ENCODE measurements at places on chromosomes 11 and 22.

DNA sequence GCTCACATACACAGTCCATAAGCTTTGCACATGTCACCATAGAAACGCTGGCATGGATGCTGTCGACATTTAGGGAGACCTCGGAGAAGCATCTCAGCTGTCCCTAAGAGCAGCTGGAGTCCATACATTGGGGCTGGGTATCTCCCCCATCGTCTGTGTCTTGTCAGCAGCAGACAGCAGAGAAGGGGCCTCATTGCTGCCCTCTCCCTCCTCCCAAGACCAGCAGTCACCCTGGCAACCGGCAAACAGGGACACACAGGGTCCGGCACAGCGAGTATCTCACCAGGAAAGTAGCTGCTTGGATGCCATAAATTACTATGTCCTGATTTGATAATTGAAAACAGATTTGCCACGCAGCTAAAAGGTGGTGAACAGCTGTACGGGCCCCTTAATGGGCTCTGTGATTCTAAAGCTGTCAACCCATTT lies 84.4 kb downstream of the CD44 start:
- DNase-seq, result no peak

- no peak for DNase-seq
Observed at GRCh38 chr11:119496469-119496868, 73.5 kb upstream of the THY1 start.

- no peak for DNase-seq
Observed at GRCh38 chr11:70348191-70348590, 50.1 kb upstream of the CTTN start.

- DNase-seq, result peak; percentile 73
Observed at GRCh38 chr11:60363542-60364470, 14.5 kb upstream of the MS4A7 start.

DNA sequence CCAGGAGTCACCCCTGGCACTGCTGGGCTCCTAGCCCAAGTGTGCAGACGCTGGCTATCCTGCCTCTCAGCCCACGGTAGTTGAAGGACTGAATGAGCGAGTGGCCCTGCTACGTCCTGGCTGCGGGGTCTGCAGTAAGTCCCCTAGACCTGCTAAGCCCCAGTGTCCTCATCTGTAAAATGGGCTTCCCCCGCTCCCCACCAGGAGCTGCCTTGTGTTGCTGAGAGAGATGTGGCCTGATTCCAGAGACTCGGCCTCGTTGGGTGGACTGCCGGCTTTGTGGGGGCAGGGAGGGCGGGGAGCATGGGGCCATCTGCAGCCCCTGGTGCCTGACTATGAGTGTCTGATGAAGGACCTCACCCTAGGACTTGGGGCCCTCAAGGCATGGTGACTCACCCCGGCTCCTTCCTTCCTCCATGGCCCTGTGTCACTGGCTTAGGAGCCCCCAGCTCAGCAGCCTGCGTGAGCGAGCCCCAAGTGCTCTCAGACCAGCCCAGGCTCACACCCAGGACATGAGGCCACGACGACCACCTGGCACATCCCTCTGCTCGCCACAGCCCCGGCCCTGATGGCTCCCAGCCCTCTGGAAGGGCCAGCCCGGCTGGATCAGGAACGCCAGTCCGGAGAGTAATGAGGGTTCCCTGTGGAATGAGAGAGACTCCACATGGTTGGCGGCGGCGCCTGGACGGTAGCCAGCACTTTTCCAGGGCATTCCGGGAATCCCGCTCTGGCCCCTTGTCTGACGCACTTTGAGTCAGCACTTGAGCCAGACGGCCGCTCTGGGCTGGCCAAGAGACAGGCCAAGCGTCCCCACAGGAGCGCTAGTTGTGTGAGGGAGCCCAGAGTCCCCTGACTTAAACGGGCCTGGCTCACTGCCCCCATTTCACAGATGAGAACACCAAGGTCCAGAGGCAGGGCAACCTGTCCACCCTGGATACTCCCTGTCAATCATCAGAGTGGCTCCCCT lies 50.5 kb upstream of the SHISAL1 start:
- peak; percentile 95 for DNase-seq

- peak; percentile 70 for DNase-seq
Observed at GRCh38 chr11:64870176-64870892, 8.1 kb downstream of the EHD1 start.

DNA sequence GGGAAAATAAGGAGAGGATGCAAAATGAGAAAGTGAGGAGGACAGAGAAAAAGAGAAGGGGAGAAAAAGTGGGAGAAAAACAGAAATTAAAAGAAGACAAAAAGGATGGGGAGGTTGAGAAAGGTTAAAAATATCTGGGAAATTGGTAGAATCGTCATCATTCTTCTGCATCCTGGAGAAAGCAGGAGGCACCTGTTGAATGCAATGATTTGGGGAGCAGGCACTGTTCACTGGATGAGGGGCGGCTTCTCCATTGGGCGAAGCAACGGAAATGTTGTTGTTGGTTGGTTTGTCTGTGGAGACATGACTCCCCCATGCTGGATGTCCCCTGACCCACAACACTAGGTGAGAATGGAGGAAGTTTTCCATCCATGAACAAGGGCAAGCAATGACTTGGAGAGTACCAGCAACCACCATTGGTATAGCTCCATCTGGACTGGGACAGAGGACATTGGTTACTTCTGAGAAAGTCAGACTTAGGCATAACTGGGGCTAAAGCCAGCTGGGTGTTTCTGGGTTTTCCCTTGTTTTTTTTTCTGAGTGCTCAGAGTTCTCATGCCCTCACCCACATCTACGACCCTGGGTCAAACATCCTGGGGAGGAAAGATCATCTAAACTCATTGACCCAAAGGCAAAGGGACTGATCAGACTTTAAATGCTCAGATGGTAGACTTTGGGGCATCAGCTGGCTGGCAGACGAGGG lies 11.9 kb upstream of the CD44 start:
- DNase-seq, result no peak

DNA sequence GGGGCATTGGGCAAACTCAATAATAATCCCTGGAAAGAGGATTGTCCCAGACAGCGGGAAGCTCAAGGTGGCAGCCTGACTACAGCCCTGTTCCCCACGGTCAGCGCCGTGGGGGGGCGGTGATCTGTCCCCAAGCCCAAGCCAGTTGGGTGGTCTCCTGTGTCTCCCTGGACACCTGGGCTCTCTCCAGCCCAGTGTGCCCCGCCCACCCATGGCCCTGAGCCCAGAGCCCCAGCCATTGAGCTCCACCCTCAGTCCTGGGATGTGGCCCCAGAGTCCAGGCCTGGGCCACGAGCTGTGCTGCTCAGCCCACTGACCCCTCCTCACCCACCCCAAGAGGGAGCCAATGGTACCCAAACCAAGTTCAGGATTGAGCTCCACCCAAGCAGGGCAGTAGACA lies 27.9 kb upstream of the PDE2A start:
- DNase-seq, result no peak

DNA sequence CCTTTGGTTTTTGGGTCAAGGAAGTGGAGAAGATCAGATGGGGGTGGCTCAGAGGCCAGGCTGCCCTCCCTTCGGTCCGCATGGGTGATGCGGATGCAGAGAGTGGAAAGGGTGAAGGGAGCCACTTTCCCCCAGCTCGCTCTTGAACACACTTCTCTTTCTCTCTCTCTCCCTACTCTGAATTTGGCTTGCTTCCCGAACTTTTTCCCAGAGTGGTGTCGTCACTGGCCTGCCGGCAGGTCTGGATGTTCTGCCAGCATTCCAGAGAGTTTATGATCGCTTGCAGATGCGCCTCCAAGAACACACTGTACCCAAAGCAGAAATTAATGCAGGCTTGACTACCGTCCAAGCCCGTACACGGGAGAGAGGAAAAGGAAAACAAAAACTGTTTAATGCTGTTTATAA lies 103.2 kb downstream of the ZBTB16 start:
- peak; percentile 98 for DNase-seq

DNA sequence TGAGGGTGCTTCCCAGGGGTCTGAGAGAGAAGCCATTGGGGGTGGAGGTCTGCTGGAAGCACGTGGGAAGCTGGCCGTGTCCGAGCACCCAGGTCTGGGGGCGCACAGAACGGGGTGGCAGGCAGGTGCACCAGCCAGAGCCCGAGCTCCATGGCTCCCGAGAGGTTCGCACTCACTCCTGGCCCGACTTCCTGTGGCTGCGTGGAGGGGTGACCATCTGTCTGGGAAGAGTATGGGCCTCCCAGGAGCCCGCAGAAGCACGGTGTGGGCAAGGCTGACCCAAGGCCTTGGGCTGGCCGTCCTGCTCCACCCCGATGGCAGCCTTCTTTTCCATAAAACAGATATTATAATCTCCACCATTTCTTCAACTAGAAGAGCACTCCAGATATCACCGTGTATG lies 256.0 kb upstream of the B3GAT1 start:
- no peak for DNase-seq

GRCh38 chr11:67356864-67357561 lies 3.7 kb upstream of the POLD4 start:
- DNase-seq, result peak; percentile 79

GRCh38 chr11:33310720-33311500 lies 53.7 kb downstream of the HIPK3 start:
- no peak for DNase-seq

DNA sequence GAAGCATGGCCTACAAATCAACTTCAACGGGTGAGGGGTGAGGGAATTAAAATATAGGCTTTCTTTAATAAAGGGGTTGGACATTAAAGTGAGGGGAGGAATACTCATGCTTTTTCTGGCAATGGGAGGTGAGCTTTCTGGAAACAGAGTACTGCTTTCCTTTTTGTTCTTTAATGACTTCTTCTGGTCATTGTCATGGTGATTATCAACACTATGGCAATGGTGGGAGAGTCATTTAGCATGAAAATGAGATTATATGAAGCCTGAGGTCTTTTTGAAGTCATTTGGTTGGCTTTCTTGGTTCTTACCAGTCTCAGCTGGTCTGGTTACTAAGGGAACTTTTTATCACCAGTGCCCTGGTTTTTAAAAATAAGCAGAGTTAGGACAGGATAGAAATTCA lies 475.8 kb upstream of the LRRC4C start:
- no peak for DNase-seq

DNA sequence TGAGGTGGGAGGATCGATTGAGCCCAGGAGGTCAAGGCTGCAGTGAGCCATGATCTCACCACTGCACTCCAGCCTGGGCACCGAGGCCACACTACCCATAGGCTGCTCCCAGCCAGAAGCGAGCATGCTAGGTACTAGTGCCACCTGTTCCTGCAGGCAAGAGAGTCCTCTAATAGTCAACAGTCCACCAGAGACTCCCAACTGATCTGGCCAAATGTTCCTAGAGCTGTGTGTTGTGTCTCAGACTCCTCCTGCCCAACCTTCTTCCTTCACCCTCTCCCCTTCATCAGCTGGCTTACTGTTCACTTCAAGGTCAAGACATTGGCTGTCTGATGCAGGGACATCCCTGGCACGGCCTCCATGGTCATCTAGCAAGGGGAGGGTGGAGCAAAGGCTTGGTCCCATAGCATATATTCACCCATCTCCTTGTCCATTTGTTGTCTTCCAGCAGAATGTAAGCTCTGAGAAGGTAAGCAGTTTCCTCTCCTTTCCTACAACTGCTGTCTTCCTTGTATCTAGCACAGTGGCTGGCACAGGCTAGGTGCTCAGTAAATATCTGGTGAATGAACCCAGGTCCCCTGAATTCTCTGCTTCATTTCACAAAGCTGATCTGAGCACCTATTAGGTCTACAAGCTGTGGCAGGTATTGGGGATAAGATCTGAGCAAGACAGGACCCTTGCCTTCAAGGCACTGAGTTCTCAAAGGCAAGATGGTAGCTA lies 126.2 kb upstream of the SERPIND1 start:
- no peak for DNase-seq

GRCh38 chr11:66048547-66049323 lies at the start of gene GAL3ST3:
TSS of gene GAL3ST3 (minus strand) at chr11:66049161. CDS start at chr11:66045415, 3,746 bp downstream.
- DNase-seq, result no peak

- DNase-seq, result peak; percentile 49
Observed at GRCh38 chr22:31346733-31347250, 646 bp upstream of the PATZ1 start.

Measured in lung microvascular endothelial cell (primary cell).